Fibroblast of lung (primary cell): ENCODE measurements at places on chromosomes 7 and 10.

DNA sequence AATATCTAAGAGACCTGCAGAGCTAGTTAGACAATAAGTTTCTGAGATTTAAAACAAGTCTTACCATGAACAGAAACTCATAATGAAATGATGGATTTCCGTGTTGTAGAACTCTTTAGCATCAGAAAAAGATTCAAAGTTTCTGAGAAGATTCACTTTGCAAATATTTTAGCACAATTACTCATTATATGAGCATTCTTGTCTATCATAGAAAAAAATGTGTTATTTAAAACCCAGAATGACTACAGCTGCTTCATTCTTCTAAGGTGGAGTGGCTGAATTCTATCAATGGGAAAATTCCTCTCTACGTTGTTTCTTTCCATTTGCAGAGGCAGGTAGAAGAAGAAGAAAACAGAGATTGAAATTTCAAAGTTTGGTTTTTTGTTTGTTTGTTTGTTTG lies 21.0 kb upstream of the RALA start:
- H3K4me3 ChIP-seq = no peak overlapping the region
- H3K4me1 ChIP-seq = no peaks in the 10 kb centered on the region
- no peaks in the 10 kb centered on the region for H3K27me3 ChIP-seq
- no peak overlapping the region for H3K27ac ChIP-seq
- no peaks in the 10 kb centered on the region for H3K36me3 ChIP-seq

DNA sequence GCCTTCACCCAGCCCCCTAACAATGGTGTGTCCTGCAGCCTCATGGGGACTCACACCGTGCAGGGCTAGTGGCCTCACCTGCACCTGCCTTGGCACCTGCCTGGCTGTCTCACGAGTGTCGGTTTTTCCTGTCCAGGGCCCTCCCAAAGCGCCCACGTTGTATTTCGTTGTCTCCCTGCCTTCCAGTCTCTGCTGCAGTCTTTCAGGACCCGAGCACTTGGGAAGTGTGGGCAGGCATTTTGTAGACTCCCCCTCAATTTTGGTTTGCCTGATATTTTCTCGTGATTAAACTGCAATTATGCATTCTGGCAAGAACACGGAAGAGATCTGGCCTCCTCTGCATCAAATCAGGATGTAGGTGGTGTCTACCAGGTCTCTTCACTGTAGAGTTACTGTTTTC lies 17.9 kb downstream of the BNIP3 start:
- no peaks in the 10 kb centered on the region for H3K27me3 ChIP-seq
- H3K27ac ChIP-seq = no peak overlapping the region
- H3K4me3 ChIP-seq = no peak overlapping the region

GRCh38 chr7:47293884-47294555 lies 287.9 kb downstream of the TNS3 start:
- peak; percentile 62 for DNase-seq
- H3K4me1 ChIP-seq = peaks cover 22% of the 10 kb centered on the region
- no peak overlapping the region for H3K4me3 ChIP-seq
- no peaks in the 10 kb centered on the region for H3K27me3 ChIP-seq
- no peak overlapping the region for H3K27ac ChIP-seq

DNA sequence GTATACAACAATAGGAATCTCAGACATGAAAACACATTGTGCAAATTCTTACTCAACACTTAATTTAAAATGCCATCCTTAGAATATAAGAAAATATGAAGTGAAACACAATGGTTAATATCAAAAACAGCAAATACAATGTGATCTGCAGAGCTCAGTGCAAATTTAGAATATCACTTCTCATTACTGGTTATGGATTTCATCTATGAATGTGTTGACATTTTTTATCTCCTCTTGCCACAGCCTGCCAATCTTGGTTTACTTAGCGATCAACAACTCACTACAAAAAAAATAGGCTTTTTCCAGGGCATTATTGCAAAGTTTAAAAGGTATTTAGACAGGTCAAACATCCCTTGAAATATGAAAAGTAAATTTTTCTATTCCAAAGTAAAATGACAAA lies 25.0 kb upstream of the RNF148 start:
- no peak for DNase-seq
- H3K27ac ChIP-seq = no peak overlapping the region
- H3K27me3 ChIP-seq = no peaks in the 10 kb centered on the region
- no peaks in the 10 kb centered on the region for H3K4me1 ChIP-seq

- no peaks in the 10 kb centered on the region for H3K27me3 ChIP-seq
- DNase-seq = no peak
- H3K36me3 ChIP-seq = no peaks in the 10 kb centered on the region
- no peak overlapping the region for H3K4me3 ChIP-seq
These were observed 164.2 kb downstream of the KLF6 start for GRCh38 chr10:3620818-3621217.

- no peaks in the 10 kb centered on the region for H3K4me1 ChIP-seq
- no peaks in the 10 kb centered on the region for H3K27me3 ChIP-seq
- no peak overlapping the region for H3K4me3 ChIP-seq
- H3K27ac ChIP-seq = no peak overlapping the region
These were observed 139.2 kb upstream of the PRR15 start for GRCh38 chr7:29424295-29424983.

DNA sequence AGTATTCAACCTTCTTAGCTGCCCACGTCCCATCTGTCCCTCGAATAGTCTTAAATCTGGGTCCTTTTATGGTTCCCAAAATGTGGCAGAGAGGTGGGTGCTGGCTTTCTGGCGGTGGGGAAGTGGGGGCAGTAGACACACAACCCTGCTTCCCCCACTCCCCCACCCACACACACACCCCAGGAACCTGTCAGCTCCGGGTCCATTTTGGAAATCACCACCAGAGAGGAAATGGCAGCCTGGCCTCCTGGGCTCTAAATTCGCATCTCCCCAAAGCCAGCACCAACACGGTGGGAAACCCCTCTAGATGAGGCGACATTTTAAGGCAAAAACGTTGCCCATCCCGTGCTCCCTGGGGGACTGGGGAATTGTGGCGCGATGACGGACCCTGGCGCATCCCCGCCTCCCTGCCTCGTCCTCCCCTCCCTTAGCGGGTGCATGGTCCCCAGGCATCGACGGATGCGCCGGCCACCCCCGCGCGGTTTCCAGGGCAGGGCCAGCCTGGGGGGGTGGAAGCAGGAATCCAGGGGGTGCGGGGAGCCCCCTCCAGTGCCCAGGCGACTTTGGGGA lies 702 bp downstream of the TMEM130 start:
- H3K27ac ChIP-seq = no peak overlapping the region
- no peak for DNase-seq
- H3K27me3 ChIP-seq = peaks cover 13% of the 10 kb centered on the region
- H3K36me3 ChIP-seq = no peaks in the 10 kb centered on the region
- peaks cover 2% of the 10 kb centered on the region for H3K4me1 ChIP-seq
- H3K4me3 ChIP-seq = no peak overlapping the region

GRCh38 chr7:18996583-18996982 lies 120.9 kb downstream of the TWIST1 start:
- H3K4me3 ChIP-seq = no peak overlapping the region
- peak; percentile 20 for DNase-seq
- peaks cover 4% of the 10 kb centered on the region for H3K4me1 ChIP-seq
- H3K27me3 ChIP-seq = no peaks in the 10 kb centered on the region
- H3K27ac ChIP-seq = no peak overlapping the region

DNA sequence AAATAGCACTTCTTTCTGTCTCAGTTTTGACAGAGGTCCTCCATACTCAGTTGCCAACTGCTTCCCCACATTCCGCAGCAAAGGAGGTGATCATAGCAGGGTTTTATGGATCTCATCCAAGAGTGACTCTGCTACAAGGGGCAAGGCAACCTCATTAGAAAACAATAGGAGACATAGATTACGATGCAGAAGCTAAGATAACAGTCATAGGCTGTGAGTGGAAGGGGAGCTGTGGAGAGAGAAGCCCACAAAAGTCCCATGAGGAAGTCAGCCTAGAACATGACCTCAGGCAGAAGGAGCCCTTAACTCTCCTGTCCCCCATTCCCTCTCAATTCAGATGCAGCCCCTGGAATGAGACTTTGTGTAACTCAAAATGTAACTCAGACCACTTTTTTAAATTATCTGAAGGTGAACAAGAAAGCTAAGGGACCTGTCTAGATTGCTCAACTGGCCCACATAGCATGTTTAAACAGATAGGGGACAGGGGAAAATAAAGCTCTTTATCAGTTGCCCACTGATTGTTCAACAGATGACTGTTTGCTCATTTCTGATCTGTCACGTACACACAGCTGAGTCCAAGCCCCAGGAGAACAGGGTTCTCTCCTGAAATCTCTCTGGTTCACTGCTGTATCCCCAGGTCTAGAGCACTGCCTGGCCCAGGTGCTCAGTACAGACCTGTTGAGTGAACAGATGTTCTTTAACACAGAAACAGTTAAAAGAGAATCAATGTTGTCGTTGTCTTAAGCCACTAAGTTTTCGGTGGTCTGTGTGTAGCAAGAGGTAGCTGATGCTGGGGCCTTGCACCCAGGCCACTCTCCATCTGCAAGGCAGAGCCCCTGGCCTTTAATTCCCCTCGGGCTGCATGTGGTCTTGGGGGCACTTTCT lies 1.5 kb upstream of the NCOA4 start:
- peaks cover 2% of the 10 kb centered on the region for H3K4me1 ChIP-seq
- H3K27ac ChIP-seq = no peak overlapping the region
- DNase-seq = no peak
- peaks cover 2% of the 10 kb centered on the region for H3K27me3 ChIP-seq
- H3K4me3 ChIP-seq = no peak overlapping the region

DNA sequence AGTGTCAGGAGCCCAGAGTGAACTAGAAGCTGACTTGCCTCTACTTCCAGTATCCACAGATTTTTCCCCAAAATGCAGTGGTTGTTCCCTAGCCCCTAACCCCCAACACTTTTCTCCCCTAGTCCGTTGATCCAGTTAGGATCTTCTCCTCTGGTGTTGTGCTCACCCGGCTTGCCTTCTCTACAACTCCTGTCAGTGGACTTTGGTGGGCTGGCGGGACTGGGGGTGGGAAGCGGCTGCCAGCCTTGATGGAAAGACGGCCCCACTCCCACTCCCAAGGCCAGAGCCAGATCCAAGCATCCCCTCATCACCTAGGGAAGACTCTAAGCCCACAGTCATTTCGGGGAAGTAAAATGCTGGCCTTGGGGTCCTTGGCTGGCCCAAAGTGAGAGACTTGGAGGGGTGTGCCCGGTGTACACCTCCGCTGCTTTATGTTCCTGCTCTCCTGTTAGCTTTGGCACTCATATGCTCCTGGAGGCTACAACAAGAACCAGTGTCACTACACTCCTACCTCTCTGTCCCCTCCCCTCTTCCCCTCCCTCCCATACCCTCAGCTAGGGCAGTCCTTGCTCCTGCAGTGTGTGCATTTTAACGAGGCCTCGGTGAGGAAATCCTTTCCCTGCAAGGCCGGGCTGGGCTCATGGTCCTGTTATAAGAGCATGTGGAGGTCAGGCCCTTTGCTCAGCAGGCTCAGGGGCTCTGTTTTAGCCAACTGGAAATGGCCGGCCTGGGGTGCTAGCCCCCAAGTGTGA lies 930 bp upstream of the HOXA10 start:
- H3K4me1 ChIP-seq = no peaks in the 10 kb centered on the region
- no peak overlapping the region for H3K27ac ChIP-seq
- DNase-seq = no peak
- peaks cover 61% of the 10 kb centered on the region for H3K27me3 ChIP-seq
- no peak overlapping the region for H3K4me3 ChIP-seq
- H3K36me3 ChIP-seq = no peaks in the 10 kb centered on the region

GRCh38 chr10:59779756-59780533 lies 26.7 kb upstream of the MRLN start:
- H3K4me3 ChIP-seq = no peak overlapping the region
- no peaks in the 10 kb centered on the region for H3K36me3 ChIP-seq
- no peak for DNase-seq
- H3K4me1 ChIP-seq = no peaks in the 10 kb centered on the region

- H3K36me3 ChIP-seq = no peaks in the 10 kb centered on the region
- no peaks in the 10 kb centered on the region for H3K4me1 ChIP-seq
- no peaks in the 10 kb centered on the region for H3K27me3 ChIP-seq
- no peak overlapping the region for H3K27ac ChIP-seq
These were observed 257.6 kb upstream of the LRGUK start for GRCh38 chr7:133869556-133869955.

- H3K4me1 ChIP-seq = no peaks in the 10 kb centered on the region
- no peak for DNase-seq
- H3K27me3 ChIP-seq = no peaks in the 10 kb centered on the region
- H3K36me3 ChIP-seq = no peaks in the 10 kb centered on the region
These were observed 1129.4 kb upstream of the LRRTM3 start for GRCh38 chr10:65796472-65796871.

- peaks cover 30% of the 10 kb centered on the region for H3K4me1 ChIP-seq
- peak overlapping the region; percentile 38 for H3K4me3 ChIP-seq
- no peaks in the 10 kb centered on the region for H3K27me3 ChIP-seq
- H3K27ac ChIP-seq = peak overlapping the region; percentile 96
- DNase-seq = peak; percentile 73
These were observed 42.0 kb downstream of the GNA12 start for GRCh38 chr7:2802101-2802500.

- DNase-seq = peak; percentile 91
- H3K4me1 ChIP-seq = peaks cover 9% of the 10 kb centered on the region
- H3K27ac ChIP-seq = no peak overlapping the region
- H3K27me3 ChIP-seq = peaks cover 4% of the 10 kb centered on the region
These were observed 53.0 kb upstream of the PITRM1 start for GRCh38 chr10:3225561-3225960.

DNA sequence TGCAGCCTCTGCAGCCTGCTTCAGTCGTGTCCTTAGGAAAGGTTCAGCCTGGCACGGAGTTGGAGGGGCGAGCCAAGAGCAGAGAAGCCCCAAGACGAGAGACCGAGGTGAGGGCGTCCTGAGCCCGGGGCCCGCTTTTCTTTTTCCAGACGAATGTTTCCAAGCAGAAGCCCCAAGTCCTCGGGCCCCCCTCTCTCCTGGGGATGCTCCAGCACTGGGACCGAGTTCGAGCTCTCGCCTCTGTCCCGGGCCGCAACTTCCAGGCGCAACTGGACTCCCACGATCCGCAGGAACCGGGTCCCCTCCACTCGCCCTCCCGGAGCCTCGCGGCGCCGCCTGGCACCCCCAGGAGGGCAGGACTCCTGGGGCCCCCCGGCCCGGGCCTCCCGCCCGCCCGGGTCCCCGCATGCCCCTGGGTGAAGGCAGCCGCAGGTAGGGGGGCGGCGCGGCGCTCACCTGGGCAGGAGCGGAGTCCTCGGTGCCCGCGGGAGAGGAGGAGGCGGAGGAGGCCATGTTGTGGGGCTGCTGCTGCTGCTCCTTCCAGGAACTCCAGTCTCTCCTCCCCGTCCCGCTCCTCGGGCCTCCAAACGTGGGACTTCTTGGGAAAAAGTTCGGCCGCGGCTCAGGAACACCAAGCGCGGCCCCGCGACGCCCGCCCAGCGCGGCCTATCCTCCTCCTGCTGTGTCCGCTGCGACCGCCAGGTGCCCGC lies 45.3 kb upstream of the CDK1 start:
- DNase-seq = peak; percentile 6
- no peaks in the 10 kb centered on the region for H3K36me3 ChIP-seq
- no peak overlapping the region for H3K27ac ChIP-seq
- peak overlapping the region; percentile 54 for H3K4me3 ChIP-seq

DNA sequence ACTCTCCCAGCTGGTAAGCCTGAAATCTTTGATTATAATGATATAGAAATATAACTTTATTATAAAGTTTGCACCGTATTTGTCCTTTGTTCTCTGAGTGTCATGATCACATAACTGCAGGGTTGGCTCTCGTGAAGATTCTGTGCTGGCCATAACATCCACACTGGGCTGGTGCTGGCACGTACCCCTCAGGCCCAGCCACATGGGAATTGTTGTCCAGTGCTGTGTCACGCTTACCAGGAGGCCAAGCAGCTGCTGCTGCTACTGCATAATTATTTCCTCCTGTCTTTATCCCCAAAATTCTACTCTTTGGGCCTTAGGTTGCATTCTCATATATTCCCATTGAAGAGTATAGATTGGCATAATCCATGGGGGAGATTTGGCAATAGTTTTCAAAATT lies 20.8 kb upstream of the UCN3 start:
- H3K27me3 ChIP-seq = no peaks in the 10 kb centered on the region
- no peaks in the 10 kb centered on the region for H3K36me3 ChIP-seq
- H3K27ac ChIP-seq = no peak overlapping the region
- no peak overlapping the region for H3K4me3 ChIP-seq
